ENCODE measurements at places on chromosomes 2 and 18. TPM values are rescaled to one million over a fixed set of nuclear protein-coding genes. Genes with fewer than 3 reads are reported as not detected.

GRCh38 chr2:75532488-75532887, 28.3 kb downstream of the EVA1A start:
- no peak for DNase-seq

DNA sequence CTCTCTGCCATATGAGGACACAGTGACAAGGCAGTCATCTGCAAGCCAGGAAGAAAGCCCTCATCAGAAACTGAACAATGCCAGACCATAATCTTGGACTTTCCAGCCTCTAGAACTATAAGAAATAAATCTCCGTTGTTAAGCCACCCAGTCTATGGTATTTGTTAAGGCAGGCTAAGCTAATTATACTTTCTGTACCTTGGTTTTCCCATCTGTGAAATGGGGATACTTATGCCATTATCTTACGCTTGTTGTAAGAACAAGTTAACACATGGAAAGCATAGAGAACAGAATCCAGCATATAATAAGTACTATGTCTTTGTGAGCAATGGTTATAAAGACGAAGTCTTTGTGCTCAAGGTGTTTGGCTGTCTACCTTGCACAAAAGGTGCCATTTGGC, 8.3 kb upstream of the ADD2 start:
- no peak for DNase-seq

GRCh38 chr2:186101616-186102015, 363.0 kb downstream of the FSIP2 start:
- DNase-seq: no peak

DNA sequence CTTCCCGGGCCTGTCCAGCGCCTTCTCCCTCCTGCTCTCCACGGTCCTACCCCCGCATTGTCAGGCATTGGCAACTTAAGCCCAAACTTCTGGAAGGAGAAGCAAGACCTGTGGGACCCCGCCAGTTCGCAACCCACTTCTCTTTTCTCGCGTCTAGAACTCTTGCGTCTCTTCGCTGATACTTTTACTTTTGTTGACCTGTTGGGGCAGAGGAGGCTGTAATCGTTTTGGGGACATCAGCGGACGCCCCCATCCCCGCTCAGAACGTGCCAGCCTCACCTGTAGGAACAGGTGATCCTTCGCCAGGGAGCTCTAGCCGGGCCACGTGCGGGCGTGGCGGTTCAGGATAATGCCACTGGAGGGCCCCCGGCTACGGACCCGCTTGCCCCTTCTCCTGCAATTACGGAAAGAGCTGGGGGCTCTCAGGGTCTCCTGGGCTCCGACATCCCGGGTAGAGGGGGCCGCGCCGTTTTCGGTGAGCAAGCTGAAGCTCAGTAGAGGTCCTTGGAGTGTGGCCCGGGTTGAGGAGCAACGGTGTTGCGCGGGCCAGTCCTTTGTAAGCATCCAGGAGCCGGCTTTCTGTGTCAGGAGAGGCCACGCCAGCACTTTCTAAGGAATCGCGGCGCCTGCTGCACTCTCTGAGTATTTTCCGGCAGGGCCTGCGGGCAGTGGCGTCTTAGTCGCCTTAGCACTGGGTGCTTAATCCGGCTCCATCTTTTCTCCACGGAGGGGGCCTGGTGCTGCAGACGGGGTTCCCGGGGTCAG, 1.6 kb downstream of the MTCL1 start:
- no peak for DNase-seq

- DNase-seq: no peak
Observed at GRCh38 chr2:18346344-18346743, 214.1 kb downstream of the RDH14 start.

DNA sequence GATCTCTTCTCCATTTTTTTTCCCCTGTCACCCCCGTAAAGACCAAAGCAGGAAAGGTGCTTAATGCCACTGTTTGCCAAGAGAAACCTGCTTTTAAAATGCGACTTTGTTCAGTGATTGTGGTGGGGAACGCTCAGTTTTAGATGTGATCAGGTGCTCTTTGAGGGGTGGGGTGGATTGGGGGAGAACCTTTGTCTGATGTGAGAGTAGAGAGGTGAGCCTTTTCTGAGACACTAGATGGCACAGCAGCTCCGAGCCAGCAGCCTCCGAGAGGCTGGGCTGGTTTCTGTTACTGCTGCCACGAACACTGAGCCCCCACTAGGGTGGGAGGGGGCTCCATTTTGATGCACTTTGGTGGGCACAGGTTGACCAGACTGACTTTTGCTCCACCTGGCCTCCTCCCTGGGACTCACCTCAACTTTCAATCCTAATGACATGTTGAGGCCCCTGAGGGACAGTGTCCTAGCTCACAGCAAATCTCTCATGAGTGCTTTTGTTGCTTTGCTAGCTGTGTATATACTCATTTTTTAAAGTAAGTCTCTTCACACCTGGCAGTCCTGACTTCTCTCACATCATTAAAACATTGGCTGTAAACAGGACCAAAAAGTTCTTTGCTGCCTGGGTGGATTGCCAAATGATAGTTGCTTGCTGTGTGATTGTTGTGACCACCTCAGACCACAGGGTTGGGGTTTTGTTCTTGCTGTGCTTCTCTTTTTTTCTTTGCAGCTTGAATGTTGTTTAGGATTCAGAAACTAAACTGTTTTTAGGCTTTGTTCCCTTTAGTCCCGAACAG, 98.2 kb upstream of the MAP3K20 start:
- DNase-seq: no peak

GRCh38 chr18:26448714-26449159, 99.6 kb downstream of the KCTD1 start:
- DNase-seq: no peak

GRCh38 chr2:20190876-20191713, 33.8 kb downstream of the SDC1 start:
- no peak for DNase-seq

GRCh38 chr2:211181626-211182025, 625.2 kb downstream of the CPS1 start:
- peak; percentile 18 for DNase-seq

- DNase-seq: peak; percentile 70
Observed at GRCh38 chr2:18473241-18474181, 86.9 kb downstream of the RDH14 start.

GRCh38 chr2:157460384-157460837, 16.5 kb upstream of the CYTIP start:
- DNase-seq: no peak

DNA sequence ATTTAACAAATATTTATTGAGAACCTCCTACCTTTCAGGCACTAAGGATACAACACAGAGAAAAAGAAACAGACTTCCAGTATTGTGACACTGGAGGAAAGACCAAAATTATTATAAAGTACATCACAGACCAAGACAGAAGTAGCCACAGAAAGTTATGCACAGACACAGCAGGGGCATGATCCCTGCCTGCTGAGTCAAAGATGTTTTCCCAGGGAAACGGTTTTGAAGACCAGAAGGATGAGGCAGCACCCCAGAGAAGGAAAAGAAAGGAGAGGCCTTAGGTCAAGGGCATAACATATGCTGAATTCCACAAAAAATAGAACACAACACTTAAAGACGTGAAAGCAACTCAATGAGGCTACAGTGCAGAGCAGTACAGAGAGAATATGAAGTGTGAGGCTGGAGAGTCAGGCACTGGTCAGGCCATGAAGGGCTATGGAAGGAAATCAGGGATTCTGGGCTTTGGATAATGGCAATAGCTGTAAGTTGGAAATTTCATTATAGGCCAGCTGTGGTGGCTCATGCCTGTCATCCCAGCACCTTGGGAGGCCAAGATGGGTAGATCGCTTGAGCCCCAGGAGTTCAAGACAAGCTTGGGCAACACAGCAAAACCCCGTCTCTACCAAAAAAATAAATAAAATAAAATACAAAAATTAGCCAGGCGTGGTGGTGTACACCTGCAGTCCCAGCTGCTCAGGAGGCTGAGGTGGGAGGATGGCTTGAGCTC, 8.2 kb downstream of the ADAM17 start:
- DNase-seq: peak; percentile 86

Gene SPC25
- 34.6 TPM for total RNA-seq

Gene PRKAG3
- total RNA-seq: not detected

Gene SEC11C
- 22.6 TPM for total RNA-seq

Gene ZNF521
- 10.6 TPM for total RNA-seq

Gene PLEK
- not detected for total RNA-seq

Gene AMER3
- not detected for total RNA-seq

Gene RELCH
- 25.5 TPM for total RNA-seq

Gene NRP2
- 14.9 TPM for total RNA-seq

Gene GULP1
- 32.2 TPM for total RNA-seq

Measured in LHCN-M2 (cell line).